Trophoblast cell (in vitro differentiated cells and primary cell): ENCODE measurements at places on chromosomes 11 and 22.
A peak's percentile ranks its signal among the peaks of the same experiment; 100 is the strongest.

DNA sequence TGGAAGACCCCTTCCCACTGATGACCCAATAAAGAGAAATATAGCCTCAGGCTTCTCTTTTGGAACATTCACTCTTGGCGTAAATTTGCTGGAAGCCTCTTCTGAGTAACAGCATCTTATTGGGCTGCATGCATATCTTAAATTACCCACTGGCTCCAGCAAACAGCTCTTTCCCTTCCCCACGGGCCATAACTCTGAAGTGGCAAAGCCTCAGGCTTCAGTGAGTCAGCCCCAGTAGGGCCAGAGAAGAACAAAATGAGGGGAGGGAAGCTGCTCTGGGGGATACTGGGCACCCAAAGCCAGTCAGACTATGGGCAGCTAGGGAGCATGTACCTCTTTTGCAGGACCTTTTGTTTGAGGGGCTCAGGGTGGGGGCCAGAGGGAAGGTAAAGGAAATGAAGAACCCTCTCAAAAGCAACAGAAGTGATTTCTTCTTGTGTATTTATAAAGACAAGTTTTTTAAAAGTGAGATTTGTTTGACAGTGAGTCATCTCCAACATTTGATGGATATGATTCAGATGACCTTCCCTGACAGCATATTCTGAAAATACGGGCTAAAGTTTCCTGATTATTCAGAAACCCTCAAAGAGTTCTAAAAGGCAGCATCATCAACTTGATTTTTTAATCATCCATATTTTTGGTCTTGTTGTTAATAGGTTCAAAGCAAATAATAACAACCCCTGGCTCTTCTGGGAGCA, 203.4 kb downstream of the KIF18A start:
- no peak overlapping the region for H3K4me3 ChIP-seq
- no peaks in the 10 kb centered on the region for H3K36me3 ChIP-seq
- no peaks in the 10 kb centered on the region for H3K27me3 ChIP-seq
- no peak overlapping the region for H3K27ac ChIP-seq

DNA sequence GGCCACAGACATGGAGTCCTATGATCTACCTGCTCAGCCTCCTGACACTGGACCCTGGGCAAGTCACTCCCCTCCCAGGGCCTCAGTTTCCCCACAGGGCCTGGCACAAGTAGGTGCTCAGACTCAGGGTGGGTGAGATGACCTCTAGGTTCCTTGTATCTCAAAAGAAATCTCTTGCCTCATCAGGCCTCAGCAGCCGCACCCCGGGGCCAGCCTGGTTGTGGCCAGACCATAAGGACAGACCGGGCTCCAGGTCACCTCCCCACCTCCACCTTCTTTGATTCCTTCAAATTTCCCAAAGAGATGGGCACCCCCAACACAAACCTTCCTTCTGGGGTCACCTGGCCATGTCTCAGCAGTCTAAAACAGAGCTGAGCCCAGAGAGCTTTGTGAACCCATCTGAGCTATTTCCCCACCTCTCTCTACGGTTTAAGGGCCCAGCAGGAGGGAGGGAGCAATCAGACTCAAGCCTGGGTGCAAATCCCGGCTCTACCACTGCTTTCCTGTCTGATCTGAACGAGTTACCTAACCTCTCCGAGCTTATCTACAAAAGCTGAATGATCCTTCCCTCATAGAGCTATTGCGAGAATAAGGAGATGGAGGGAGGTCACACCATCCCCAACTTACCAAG, 2.5 kb upstream of the APOL4 start:
- H3K27ac ChIP-seq: no peak overlapping the region
- H3K27me3 ChIP-seq: no peaks in the 10 kb centered on the region
- no peaks in the 10 kb centered on the region for H3K36me3 ChIP-seq
- H3K4me1 ChIP-seq: peaks cover 4% of the 10 kb centered on the region

- no peaks in the 10 kb centered on the region for H3K36me3 ChIP-seq
- H3K27me3 ChIP-seq: peaks cover 20% of the 10 kb centered on the region
- H3K27ac ChIP-seq: no peak overlapping the region
- H3K4me1 ChIP-seq: peaks cover 10% of the 10 kb centered on the region
- H3K4me3 ChIP-seq: no peak overlapping the region
- no peak for DNase-seq
Observed at GRCh38 chr22:50056214-50056972, 1.7 kb downstream of the TTLL8 start.

DNA sequence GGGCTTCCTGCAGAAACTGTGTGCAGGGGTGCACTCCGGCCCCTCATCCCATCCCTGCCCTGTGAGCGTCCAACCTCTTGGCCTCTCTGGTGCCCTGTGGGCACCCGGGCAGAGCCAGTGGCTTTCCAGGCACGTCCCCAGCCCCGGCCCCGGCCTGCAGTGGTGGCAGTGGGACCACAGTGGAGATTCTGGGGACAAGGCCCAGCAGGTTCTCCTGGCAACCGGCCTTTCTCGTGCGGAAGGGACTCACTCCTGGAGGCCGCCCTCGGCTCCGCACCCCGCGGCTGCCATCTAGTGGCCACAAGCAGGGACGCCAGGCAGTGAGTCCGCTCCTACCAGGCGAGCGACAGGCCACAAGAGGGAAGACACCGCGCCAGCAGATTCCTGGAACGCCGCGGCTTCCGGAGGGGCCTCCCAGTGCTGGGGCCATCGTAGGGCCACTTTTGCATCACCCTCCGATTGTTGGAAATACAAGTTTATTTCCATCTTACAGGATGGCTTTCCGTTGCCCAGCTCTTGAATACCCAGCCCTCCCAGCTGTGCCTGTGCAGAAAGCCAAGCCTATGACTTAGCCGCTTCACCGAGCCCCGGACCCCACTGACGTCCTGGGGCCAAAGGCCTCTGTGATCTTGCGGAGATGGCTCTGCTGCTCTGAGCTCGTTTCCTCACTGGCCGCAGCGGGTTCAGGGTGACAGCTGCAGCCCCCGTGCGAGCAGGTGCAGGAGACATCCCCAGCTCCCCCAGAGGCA, 357.3 kb downstream of the CTTN start:
- H3K4me1 ChIP-seq: no peaks in the 10 kb centered on the region
- peak; percentile 87 for DNase-seq
- H3K27me3 ChIP-seq: no peaks in the 10 kb centered on the region
- no peak overlapping the region for H3K4me3 ChIP-seq

DNA sequence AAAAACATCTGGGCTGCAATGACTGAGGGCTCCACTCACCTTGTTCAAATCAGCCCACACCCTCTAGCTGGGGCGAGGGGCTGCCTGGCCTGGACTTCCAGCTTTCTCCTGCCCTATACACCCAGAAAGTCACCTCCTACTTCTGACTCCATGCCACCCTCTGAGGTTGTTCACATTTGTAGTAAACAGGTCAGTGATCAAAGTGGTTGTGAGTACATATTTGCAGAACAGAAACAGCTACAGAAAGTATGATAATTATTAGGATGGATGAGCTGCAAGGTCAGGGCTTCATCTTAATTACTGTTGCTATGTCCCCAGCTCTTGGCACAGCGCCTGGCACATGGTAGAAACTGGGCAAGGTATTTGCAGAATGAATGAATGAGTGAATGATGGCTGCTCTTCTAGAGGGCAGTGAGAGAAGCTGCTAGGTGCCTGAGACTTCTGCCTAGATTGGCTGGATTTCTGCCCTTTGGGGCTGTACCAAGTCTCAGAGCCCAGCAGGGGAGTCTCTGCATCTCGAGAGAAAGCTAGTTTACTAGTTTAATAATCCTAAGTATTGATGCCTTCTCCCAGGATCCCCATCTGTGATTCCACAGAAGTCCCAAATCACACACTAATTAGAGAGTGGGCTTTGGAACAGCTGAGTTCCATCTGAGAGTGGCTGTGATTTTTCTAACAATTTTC, 36.0 kb downstream of the SYT13 start:
- no peak overlapping the region for H3K4me3 ChIP-seq
- H3K36me3 ChIP-seq: no peaks in the 10 kb centered on the region
- H3K4me1 ChIP-seq: no peaks in the 10 kb centered on the region
- H3K27me3 ChIP-seq: no peaks in the 10 kb centered on the region

GRCh38 chr22:23245045-23245798, 64.9 kb downstream of the BCR start:
- H3K4me3 ChIP-seq: no peak overlapping the region
- peaks cover 53% of the 10 kb centered on the region for H3K4me1 ChIP-seq
- no peak for DNase-seq
